ENCODE measurements at places on chromosomes 3 and 15.

- DNase-seq: no peak
Measured at GRCh38 chr3:106007512-106007911, 138.7 kb upstream of the CBLB start.

DNA sequence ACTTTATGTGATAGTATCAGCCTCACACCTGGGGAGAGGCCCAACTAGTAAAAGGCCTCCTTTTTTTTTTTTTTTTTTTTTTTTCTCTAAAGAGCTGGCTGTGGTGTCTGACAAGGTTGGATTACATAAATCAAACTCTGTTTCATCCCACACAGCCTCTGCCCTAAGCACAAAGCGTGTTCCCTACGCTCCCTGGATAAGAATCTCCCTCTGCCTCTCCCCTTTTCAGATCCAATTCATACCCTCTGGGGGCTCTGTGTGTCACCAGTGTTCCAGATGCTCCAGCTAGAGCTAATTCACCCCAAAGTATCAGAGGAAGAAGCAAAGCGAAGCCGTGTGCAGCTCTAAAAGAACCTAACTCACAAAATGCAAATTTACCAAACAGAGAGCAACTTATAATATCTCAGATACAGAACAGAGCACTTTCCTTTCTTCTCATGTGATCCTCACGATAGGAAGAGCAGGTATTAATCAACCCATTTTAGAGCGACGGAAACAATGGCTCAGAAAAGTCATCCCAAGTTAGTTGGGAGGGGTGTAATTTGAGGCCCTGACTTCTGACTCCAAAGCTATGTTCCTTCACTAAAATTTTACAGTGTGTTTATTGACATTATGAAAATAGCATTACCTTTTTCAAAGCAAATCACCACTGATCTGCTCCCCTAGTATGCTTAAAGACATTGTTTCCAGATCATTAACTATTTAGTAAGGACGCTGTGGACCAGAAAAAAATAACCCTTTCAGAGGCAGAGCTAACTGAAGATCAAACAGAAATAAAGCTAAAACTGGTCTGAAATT lies 12.4 kb downstream of the BMF start:
- no peak for DNase-seq

- DNase-seq: no peak
Measured at GRCh38 chr15:90264671-90265070, 801 bp upstream of the NGRN start.

DNA sequence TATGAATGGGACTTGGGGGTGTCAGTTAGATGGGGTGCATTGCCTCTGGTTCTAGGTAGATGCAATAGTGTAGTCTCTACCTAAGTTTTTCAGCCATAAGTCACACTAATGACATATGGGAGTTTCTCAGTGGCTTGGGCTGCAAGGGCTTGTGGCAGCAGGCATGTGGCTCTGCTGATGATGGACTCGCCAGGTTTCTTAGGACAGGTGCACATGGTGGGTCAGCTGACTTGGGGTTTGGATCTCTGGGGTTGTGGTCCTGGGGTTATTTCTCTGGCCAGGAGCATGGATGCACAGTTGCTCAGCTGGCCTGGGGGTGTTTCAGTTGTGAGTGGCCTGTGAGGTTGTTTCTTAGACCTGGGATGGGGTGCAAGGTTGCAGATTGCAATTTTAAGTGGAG lies 120.0 kb upstream of the DCBLD2 start:
- DNase-seq: no peak

- DNase-seq: no peak
Measured at GRCh38 chr15:89632563-89633430, 22.5 kb downstream of the KIF7 start.

All from fibroblast of the aortic adventitia (primary cell).